ENCODE measurements at places on chromosomes 7 and 10.

GRCh38 chr10:86970162-86970981 is 2.1 kb downstream of the ADIRF start:
- no peak for DNase-seq

DNA sequence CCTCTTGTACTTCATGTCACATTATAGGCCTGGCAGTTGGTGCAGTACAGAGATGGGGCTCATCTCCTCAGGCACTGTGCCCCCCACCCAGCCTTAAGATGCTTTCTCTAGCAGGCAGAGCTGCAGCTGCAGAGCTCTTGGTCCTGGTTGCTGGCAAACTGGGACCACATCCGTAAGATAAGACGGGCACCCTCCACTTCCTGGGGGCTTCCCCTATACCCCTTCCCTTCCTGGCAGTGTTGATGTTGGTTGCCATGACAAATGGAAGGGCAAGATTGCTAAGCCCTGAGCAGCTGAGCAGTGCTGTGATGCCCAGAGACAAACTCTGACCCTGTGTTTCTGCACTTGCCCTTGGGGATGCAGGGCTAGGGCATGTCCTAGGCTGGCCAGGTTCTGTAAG is 103.4 kb upstream of the ANLN start:
- no peak for DNase-seq

- no peak for DNase-seq
These were observed 282.2 kb downstream of the PHTF2 start for GRCh38 chr7:78080811-78081210.

GRCh38 chr7:155338632-155339320 is 41.1 kb downstream of the INSIG1 start:
- DNase-seq: no peak

GRCh38 chr7:85023066-85023712 is 163.7 kb downstream of the SEMA3D start:
- DNase-seq: no peak

DNA sequence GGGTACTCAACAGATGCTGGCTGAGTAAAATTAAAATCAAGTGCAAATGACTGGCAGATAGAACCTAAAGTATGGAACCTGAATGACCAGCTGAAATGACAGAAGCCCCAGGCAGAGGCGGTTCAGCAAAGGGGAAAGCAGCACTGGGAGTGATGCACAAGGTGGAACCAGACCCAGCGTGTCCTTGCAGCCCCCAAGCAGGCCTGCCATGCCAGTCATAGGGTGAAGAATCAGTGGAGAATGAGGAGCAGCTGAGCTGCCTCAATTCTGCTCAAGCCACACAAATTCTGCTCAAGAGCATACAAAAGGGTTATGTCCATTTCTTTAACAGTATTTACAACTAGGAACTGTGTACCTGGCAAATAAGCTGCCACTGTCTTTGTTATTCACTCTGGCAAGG is 8.7 kb downstream of the ACTR1A start:
- DNase-seq: no peak

GRCh38 chr7:37102518-37103137 is 346.0 kb downstream of the ELMO1 start:
- no peak for DNase-seq

DNA sequence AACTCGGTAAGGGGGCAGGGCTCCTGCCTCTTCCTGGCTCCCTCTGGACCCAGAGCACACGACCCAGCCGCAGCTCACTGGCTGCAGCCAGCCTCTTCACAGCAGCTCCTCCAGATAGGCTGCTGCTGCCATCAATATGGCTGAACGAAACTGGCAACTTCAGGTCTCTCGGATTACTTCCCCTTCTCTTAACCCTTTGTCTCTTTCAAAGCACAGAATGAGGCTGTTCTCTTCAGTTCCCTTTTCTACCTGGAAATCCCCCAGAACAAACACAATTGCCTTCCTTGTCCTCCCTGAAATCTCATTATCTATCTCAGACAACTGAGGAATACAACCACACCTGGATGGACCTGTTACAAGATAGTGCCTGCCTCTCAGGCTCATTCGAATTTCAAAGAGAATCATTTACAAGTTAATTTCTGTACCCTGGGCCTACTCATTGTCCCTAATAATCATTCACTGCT is 193.4 kb upstream of the MBL2 start:
- DNase-seq: no peak

DNA sequence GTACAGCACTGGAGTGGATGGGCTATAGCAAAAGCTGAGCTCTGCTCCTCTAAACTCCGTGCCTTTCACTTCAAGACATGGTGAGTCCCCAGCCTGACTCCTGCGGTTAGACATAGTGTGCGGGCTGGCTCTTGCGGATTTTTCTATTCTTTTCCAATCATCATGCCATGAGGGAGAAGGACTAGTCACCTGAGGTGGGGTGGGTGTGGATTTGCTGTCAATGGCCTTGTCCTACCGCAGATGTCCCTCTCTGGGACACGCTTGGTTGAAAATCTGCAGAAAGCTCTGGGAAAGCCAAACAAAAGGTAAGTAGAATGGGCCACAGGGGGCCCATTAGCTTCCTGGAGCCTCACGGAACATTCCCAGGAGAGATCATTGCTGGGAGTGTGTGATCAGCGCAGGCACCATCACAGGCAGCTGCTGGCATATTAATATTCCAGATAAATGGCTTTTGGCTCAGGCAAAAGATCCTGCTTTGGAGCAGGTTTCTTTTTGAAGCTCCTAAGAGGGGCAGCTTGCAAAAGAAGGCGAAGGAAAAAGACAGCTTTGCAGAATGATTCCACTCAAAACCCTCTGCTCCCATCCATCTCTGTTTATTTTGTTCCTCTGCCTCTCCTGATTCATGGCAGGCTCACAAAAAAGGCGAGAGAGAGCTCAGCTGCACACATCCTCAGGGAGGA is 509.0 kb upstream of the ZMIZ1 start:
- DNase-seq: no peak

DNA sequence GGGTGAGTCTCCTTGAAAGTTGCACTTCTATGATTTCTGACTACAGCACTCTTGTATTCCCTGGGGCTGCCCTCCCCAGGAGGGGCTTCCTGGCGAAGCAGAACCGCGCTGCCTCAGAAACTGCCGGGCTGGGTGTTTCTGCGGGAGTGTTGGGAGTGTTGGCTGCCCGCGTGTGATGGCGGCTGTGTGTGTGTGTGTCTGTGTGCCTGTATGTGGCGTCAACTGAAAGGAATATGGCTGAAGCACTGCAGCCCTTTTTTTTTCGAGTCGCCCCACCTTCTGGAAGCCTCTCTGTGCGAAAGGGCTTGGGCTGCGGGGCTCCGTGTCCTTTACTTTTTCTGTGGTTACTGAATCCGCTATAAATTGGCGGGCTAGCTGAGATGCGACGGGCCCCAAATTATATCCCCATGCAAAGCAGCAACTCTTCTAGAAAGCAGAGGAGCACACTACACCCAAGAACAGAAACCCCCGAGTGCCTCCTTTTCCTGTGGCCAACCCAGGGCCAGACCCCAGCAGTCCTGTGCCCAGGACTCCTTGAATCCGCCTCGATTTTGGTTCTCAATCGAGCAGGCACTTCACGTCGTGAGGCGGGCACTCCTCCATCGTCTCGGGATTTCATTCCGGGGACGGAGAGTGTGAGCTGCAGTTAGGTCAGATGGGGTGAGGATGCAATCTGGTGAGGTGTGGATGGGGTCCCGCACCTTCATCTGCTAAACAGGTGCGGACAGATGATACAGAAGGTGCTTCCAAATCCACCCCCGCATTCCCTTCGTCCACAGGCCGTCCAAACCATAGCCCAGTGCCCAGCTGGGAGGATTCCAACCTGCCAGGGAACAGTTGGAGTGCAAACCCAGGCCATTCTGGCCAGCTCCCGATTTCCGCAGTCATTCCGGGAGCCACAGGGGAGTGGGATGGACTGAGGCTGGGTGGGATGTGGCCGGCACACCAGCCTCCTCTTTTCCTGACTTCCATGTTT is 22.5 kb upstream of the ZNF273 start:
- no peak for DNase-seq

DNA sequence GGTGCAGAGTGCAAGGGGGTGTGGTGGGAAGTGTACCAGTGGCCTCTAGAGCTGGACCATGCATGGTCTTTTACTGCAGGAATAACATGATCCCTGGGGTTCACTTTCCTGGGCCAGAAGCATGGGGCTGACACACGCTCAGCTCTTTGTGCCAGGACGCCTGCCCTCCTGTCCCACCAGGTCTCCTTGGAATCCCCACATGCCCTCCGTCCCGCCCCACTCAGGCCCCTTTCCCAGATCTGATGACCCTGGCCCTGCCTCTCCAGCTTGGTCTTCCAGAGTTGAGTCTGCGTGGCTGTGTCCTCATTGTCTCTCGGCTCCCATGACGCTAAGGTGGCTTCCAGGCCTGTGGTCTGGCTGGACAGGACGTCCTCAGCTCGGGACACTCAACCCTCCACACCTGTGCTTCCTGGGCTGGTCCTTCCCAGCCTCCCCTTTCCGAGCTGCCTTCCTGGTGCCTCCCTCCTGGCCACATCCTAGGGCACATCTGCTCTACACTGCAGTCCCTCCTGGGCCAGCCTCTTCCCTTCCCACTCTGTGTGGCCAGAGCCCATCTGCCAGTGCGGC is 249.5 kb upstream of the SHH start:
- no peak for DNase-seq

DNA sequence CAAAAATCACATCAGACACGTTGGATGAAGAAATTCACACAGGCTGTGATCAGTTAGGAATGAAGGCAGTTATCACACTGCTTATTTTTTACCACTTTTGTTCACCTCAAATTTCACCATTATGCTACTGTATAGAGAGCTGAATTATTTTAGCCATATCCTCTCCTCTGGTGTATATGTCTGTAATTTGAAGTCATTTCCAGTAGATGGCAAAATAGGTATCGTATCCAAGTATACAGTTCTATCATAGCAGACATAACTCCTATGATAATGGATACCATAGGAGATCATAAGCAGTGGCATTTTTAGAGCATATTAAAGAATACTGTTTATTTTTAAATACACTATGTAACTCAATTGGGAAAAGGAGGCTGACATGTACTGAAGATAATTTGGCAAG is 909.7 kb downstream of the DNAJB9 start:
- DNase-seq: no peak

- no peak for DNase-seq
These were observed 527.6 kb downstream of the SORCS1 start for GRCh38 chr10:106636766-106637491.

DNA sequence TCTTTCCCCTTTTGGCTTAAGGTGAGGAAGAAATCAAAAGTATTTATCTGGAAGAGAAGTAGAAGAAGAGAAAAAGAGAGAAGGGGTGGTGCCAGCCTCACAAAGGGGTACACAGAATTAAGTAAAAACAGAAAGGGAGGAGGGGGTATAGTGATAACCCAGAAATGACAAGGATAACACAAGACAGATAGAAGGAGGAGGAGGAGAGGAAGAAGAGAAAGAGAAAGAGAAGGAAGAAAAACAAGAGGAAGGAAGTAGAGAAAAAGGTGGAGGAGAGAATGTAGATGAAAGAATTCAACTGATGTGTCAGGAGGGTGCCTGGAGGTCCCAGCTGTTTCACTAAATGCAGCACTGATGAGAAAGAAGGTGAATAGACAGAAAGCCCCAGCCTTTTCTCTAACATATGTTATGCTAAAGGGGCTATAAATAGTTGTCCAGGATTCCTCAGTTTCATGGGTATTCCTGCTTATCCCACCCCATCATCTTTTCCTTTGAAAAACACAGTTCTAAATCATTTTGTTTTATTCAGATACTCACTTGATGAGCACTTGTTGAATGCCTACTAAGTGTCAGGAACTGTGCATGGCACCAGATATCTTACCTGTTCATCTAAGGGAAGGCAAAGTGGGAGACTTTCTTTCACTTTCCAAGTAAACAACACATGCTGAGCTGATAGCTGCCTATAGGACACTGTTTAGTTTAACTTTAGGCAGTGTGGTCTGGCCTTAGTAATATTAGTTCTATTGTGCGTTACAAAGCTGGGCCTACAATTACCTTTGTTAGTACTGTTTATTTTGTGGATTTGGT is 8.0 kb downstream of the SEMA3E start:
- no peak for DNase-seq

DNA sequence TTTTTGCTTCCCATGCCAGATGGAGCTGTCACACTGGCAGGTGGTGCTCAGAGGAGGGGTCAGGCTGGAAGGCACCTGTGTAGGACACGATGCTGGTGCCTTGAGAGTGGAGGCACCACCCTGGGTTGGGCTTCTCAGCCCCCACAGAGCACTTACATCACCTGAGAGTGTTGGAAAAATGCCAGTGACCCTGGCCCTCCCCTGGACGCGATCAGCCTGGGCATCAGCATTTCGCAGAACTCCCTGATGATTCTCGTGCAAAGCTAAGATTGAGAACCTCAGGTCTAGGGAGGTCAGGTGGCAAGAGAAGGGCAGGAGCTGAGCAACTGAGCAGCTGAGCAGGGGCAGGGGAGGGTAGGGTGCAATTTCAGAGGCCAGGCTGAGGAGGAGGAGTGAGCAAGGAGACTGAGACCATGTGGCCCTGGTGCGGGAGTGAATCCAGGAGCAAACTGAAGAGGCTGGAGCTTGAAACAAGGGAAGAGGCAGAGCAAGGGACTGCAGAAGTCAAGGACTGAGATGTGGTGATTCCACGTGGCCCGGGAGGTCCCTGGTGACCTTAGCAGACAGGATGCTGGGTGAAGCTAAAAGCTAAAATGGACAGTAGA is 24.7 kb upstream of the GRID1 start:
- DNase-seq: no peak

GRCh38 chr7:4131063-4131462 is 551.0 kb upstream of the FOXK1 start:
- no peak for DNase-seq

- no peak for DNase-seq
These were observed 8.4 kb downstream of the AQP1 start for GRCh38 chr7:30920021-30920583.

DNA sequence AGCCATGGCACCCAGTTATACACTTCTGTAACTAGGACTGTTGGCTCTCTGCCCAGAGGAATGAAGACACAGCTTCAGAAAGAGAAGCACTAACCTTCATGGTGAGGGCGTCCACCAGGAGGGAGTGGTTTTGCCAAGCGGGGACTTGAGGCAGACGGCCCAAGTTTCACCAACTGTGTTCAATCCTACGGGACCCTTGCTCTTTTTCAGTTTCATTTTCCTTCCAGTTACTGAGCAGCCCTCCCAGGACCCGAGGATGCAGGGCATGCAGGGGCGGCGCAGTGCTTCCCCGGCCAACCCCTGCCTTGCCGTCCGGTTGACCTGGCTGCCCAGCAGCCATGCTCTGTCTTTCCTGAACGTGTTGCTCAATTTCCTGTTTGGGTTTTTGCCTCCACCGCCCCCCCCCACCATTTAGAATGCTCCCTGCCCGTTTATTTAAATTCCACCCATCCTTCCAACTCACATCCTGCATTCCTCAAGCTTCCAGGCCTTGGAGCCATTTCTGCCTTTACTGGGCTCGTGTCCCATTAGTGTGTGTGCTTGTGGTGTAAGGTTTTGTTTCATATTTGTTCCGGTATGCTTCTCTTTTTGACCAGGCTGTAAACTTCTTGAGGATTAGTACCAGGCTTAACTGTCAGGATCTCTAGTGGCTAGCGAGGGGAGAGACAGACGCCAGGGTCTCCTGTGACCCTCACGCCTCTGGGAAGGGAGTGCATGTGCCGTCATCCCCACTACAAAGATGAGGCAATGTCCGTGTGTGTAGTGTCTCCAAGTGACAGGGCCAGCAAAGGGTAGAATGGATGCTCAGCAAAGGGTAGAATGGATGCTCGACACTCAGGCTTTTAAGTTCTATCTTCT is 31.6 kb downstream of the IL15RA start:
- no peak for DNase-seq
